Stomach (tissue), 19 donors: ENCODE measurements at places on chromosomes 13 and 19. TPM values are rescaled to one million over a fixed set of nuclear protein-coding genes. Genes with fewer than 3 reads are reported as not detected.

The SOX1 gene
- not detected for total RNA-seq

The USE1 gene
- 16.2 TPM for total RNA-seq

The CXCL17 gene
- total RNA-seq: 208 TPM

The SEMA6B gene
- total RNA-seq: 6.7 TPM

The C19orf85 gene
- total RNA-seq: not detected

The ZNF221 gene
- 12.1 TPM for total RNA-seq

The CGB7 gene
- not detected for total RNA-seq

DNA sequence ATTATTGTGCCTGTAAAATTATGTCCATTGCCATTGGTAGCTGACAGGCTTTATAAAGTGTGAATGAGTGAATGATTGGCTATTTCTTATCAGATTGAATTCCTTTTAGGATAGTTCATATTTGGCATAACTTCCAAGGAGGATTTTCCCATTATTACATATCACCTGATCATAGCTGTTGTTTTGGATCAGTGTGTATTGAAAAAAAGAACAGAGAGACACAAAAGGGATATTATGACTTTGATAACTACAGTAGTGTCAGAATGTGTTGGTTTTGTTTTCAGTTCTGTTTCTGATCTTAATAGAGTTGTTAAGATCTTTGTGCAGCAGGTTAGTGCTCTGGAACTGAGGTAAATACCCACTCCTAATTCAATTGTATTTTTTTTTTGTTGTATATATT is 103.8 kb downstream of the LRCH1 start:
- no peak overlapping the region for H3K4me3 ChIP-seq
- no peak for DNase-seq
- no peaks in the 10 kb centered on the region for H3K36me3 ChIP-seq
- H3K27me3 ChIP-seq: no peaks in the 10 kb centered on the region
- peak overlapping the region; percentile 42 for H3K27ac ChIP-seq

- H3K4me3 ChIP-seq: no peak overlapping the region
- no peaks in the 10 kb centered on the region for H3K4me1 ChIP-seq
- no peak overlapping the region for H3K27ac ChIP-seq
- no peaks in the 10 kb centered on the region for H3K36me3 ChIP-seq
- H3K27me3 ChIP-seq: no peaks in the 10 kb centered on the region
- DNase-seq: no peak
These were observed 27.0 kb downstream of the CRYL1 start for GRCh38 chr13:20498659-20499058.

DNA sequence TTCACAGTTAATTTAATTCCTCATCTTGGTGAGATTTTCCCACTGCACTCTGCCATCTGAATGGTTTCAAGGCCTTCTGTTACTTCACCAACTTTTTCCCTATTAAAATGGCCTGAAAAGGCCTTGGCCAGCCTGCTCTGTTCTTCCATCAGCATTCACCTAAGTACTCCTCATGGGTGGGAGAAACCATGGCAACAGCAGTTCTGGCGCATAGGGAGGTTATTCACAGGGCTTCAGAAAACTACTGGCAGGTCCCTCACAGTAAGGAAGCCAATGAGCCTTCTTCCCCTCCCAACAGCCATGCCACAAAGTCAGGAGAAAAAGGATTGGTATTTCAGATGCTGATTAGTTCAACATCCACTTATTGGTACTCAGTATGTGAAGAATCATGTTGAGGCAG is 17.2 kb upstream of the GJB2 start:
- H3K27ac ChIP-seq: no peak overlapping the region
- peaks cover 10% of the 10 kb centered on the region for H3K27me3 ChIP-seq
- H3K4me1 ChIP-seq: no peaks in the 10 kb centered on the region
- no peak for DNase-seq
- no peaks in the 10 kb centered on the region for H3K36me3 ChIP-seq

DNA sequence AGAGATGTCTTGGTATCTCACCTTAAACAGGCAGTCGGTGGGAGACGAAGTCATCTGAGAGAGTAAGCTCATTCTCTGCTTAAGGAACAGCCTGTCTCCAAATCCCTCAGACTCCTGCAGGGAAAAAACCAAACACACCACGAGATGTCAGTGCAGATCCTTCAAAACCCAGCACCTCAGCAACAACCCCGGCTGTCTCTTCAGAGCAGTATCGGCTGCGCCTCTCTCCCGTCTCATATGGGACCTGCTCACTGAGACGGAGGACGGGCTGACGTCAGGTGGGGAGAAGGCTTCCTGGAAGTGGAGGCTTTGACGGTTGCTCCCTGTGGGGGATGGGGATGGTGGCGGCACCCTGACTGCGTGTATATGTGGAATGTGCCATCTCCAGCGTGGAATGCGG is 43.6 kb downstream of the ANKRD27 start:
- peaks cover 36% of the 10 kb centered on the region for H3K36me3 ChIP-seq
- no peaks in the 10 kb centered on the region for H3K27me3 ChIP-seq
- DNase-seq: no peak
- no peak overlapping the region for H3K27ac ChIP-seq
- H3K4me3 ChIP-seq: no peak overlapping the region
- no peaks in the 10 kb centered on the region for H3K4me1 ChIP-seq

DNA sequence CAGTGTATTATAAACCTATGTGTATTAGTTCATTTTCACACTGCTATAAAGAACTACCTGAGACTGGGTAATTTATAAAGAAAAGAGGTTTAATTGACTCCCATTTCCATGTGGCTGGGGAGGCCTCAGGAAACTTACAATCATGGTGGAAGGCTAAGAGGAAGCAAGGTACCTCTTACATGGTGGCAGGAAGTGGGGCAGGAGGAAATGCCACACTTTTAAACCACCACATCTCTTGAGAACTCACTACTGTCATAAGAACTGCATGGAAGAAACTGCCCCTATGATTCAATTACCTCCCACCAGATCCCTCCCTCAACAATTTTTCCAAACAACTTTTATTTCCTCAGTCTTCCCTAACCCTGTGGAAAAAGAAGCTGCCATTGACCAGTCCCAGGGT is 14.5 kb upstream of the TPP2 start:
- no peaks in the 10 kb centered on the region for H3K4me1 ChIP-seq
- no peak for DNase-seq
- no peaks in the 10 kb centered on the region for H3K36me3 ChIP-seq
- no peaks in the 10 kb centered on the region for H3K27me3 ChIP-seq
- H3K27ac ChIP-seq: no peak overlapping the region

DNA sequence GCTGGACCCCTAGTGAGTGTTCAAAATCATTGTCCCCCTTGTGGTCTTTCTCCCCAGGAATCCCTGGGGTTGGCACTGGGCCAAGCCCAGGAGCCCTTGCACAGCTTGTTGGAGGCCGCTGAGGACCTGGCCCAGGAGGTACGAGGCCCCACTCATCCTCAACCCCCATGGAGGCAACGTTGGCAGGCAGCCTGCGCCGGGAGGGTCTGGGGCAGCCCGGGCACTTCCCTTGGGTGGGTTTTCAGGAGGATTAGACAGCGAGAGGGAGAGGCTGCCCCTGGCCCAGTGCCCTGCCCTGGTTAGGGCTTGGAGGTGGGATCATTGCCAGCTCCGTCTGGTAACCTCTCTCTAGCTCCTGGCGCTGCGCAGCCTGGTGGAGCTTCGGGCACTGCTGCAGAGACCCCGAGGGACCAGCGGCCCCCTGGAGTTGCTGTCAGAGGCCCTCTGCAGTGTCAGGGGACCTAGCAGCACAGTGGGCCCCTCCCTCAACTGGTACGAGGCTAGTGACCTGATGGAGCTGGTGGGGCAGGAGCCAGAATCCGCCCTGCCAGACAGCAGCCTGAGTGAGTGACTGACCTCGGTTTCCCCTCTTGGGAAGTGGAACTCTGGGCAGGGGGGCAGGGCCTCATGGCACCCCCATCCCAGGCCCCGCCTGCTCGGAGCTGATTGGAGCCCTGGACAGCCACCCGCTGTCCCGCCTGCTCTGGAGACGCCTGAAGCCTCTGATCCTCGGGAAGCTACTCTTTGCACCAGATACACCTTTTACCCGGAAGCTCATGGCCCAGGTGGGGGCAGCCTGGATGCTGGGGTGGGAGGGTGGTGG is 3.0 kb downstream of the ABCA7 start:
- H3K27me3 ChIP-seq: no peaks in the 10 kb centered on the region
- H3K27ac ChIP-seq: no peak overlapping the region

GRCh38 chr19:17160908-17161307 is 54.2 kb upstream of the USE1 start:
- no peak for DNase-seq
- no peaks in the 10 kb centered on the region for H3K4me1 ChIP-seq
- H3K4me3 ChIP-seq: no peak overlapping the region
- H3K36me3 ChIP-seq: peaks cover 87% of the 10 kb centered on the region
- H3K27ac ChIP-seq: no peak overlapping the region

DNA sequence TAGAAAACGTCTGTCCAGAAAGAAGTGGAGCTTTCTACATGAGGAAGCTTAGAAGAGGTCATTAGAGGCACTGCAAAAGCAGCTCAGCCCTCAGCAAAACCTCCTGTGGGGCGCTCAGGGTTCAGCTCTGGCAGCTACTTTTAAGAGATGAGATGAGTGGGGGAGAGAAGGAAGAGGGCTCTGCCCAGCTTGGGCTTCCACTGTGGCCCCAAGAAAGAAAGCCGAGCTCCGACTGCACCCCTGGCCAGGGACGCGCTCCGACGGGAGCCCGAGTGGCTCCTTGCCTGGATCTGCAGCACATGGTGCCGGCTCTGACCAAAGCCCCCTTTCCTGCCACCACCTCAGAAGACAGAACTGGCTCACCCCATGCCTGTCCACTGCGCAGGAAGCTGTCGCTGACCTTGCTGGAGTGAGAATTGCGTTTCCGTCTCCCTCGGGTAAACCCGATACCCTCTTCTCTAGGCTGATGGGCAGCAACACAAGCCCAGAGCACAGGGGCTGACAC is 36.4 kb downstream of the NAXD start:
- DNase-seq: no peak
- H3K27me3 ChIP-seq: no peaks in the 10 kb centered on the region
- H3K36me3 ChIP-seq: peaks cover 80% of the 10 kb centered on the region
- H3K4me3 ChIP-seq: no peak overlapping the region
- no peak overlapping the region for H3K27ac ChIP-seq

DNA sequence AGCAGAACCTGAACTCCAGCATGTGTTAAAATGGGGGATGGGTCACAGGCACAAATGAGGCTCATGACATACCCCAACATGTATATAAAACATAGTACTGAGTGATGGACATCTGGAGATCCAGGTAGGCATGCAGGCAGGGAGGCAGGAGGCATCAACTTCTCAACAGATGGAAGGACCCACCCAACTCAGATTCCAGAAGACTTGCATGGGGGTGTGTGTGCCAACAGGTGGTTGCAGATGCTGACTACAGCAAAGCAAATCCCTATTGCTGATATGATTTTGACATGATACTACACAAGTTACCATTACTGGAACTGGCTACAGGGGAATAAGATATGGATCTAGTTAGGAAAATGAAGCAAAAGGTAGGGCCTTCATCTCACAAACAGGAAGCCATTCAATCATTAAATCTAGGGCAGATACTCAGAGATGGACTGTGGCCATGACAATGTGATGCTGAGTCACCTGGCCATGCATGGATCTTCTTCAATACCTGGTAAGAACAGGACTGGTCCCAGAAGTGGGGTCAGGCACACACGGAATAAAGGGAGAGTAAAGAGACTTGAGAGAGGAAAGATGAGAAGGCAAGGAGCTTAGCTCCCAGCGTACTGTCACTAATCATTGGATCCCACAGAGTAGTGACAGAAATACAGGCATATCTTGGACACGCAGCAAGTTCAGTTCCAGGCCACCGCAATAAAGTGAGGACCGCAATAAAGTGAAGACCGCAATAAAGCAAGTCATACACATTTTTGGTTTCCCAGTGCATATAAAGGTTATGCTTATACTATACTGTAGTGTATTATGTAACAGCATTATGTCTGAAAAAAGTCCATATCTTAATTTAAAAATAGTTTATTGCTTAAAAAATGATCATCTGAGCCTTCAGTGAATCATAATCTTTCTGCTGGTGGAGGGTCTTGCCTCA is 91.3 kb downstream of the USP12 start:
- H3K36me3 ChIP-seq: peaks cover 37% of the 10 kb centered on the region
- H3K4me1 ChIP-seq: no peaks in the 10 kb centered on the region
- DNase-seq: no peak
- no peaks in the 10 kb centered on the region for H3K27me3 ChIP-seq

- no peak for DNase-seq
- H3K36me3 ChIP-seq: no peaks in the 10 kb centered on the region
- no peak overlapping the region for H3K27ac ChIP-seq
- H3K4me3 ChIP-seq: no peak overlapping the region
- no peaks in the 10 kb centered on the region for H3K27me3 ChIP-seq
- H3K4me1 ChIP-seq: no peaks in the 10 kb centered on the region
These were observed 10.0 kb upstream of the OR1M1 start for GRCh38 chr19:9076901-9077300.

DNA sequence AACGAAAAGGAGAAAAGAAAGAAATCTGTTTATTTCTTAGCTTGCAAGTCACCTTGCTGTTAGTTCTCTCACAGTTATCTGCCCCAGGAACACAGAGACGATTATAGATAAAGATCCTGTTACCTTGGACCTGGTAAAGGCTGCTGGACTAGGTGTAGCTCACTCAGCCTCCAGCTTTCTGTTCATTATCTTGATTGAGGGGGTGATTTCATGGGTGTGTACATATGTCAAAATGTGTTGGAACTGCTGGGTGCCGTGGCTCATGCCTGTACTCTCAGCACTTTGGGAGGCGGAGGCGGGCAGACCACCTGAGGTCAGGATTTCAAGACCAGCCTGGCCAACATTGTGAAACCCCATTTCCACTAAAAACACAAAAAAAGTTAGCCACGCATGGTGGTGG is 27.9 kb downstream of the CERS4 start:
- peaks cover 11% of the 10 kb centered on the region for H3K36me3 ChIP-seq
- DNase-seq: no peak
- H3K27ac ChIP-seq: no peak overlapping the region
- H3K4me1 ChIP-seq: peaks cover 24% of the 10 kb centered on the region

DNA sequence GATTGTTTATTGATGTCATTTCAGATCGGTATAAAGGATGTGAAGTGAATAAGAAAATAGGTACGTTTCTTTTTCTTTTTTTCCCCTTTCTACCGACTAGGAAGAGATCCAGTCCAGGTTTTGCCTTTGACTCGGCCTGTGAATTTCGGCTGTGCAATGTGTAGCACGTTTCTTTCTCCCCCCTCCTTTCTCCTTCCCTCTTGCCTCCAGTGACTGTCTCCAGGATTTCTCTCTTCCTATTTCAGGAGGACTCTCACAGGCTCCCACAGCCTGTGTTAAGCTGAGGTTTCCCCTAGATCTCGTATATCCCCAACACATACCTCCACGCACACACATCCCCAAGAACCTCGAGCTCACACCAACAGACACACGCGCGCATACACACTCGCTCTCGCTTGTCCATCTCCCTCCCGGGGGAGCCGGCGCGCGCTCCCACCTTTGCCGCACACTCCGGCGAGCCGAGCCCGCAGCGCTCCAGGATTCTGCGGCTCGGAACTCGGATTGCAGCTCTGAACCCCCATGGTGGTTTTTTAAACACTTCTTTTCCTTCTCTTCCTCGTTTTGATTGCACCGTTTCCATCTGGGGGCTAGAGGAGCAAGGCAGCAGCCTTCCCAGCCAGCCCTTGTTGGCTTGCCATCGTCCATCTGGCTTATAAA is at the start of gene GPC6:
Gene GPC6 (plus strand): TSS at position 185 of the 657 bp plus-strand sequence.
- H3K27ac ChIP-seq: peak within 1 kb of the TSS; percentile 85
- no peaks in the 10 kb centered on the region for H3K27me3 ChIP-seq
- H3K4me1 ChIP-seq: no peaks in the 10 kb centered on the region
- DNase-seq: peak; percentile 94
